ENCODE measurements at places on chromosomes 3 and 15. TPM values are rescaled to one million over a fixed set of nuclear protein-coding genes. Genes with fewer than 3 reads are reported as not detected.

Gene C3orf22
- not detected for total RNA-seq

Gene HRH1
- under 0.01 TPM for total RNA-seq

Gene PLCH1
- total RNA-seq, result 2.1 TPM

Gene MED12L
- total RNA-seq, result 0.15 TPM

Gene CHRNB4
- 0.62 TPM for total RNA-seq

Gene CHDH
- total RNA-seq, result 0.34 TPM

Gene ATP11B
- 85.9 TPM for total RNA-seq

Gene IL12A
- 1.1 TPM for total RNA-seq

Gene P2RY1
- 5.6 TPM for total RNA-seq

Gene CCDC191
- 2.9 TPM for total RNA-seq

Gene SMARCC1
- total RNA-seq, result 63.2 TPM

Gene EPHB3
- total RNA-seq, result 2.5 TPM

Gene MFGE8
- 73.9 TPM for total RNA-seq

Gene REC114
- total RNA-seq, result not detected

Gene GOLGA8H
- not detected for total RNA-seq

All from melanocyte of skin (primary cell).